Activated T-cell treated with anti-CD3 and anti-CD28 coated beads for 1 hour (primary cell): ENCODE measurements at places on chromosomes 1 and 21.

- DNase-seq: no peak
These were observed 10.5 kb upstream of the MDM4 start for GRCh38 chr1:204505674-204506200.

- no peak for DNase-seq
These were observed 17.2 kb upstream of the MRPS14 start for GRCh38 chr1:175040324-175040879.

GRCh38 chr1:43206600-43207228 is 34.6 kb downstream of the CFAP57 start:
- no peak for DNase-seq

DNA sequence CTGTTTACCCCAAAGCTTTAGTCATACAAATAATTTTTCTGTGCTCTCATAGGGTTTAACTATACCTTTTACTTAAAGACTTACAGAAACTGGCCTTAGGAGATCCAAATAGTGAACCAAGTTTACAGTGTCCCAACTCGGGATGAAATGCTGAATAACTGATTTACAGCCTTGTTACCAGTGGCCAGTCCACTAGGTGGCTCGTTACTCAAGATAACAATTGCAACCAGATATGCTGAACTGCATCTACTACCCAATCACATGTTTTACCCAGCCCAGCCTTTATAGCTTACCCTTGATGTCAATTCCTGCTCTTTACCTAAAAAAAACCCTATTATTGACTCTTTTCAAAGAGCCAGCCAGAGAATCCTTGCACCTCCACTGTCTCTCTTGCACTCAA is 1148.8 kb upstream of the ADGRL4 start:
- DNase-seq: no peak
